Renal cortical epithelial cell (primary cell): ENCODE measurements at places on chromosomes 1 and 21.

- DNase-seq: peak; percentile 75
These were observed 4.6 kb downstream of the SH3BP5L start for GRCh38 chr1:248821101-248821500.

DNA sequence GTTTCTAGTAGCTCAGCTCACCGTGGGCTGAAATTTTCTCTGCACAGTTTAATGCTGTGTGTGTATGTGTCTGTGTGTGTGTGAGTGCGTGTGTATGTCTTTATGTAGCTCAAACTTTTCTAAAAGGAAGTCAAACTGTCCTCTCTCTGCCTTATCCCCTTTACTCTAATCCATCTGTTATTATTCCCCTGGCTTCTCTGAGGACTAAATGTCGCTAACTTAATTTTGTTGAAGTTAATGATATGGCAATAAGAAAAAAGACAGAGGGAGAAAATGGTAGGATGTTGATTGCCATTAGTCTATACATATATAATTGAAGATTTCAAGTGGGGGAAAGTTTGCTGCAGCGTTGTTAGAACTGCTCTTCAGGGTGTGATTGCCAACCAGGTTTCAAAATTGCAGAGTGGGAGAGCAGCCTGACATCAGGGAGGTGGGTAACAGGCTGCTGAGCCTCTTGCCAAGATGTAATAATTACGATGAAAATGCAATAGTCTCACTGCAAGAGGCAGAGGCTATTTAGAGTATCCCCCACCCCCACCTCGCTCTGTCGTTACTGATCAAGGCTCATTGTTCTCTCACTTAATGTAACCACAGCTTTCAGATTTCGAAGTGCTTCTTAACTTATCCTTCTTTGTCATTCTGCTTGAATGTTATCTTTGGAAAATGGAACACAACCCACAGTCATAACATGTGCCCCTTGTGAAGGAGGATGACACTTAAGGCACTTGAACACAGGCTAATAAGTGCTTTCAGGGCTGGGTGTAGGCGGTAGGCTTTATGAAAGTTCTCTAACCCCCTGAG lies 559.0 kb upstream of the PLXNA2 start:
- DNase-seq: no peak

- DNase-seq: no peak
These were observed 39.6 kb downstream of the ALG6 start for GRCh38 chr1:63407002-63407401.

GRCh38 chr1:32394890-32395432 lies 720 bp upstream of the BSDC1 start:
- no peak for DNase-seq

GRCh38 chr1:19315378-19316198 lies 3.5 kb downstream of the SLC66A1 start:
- peak; percentile 35 for DNase-seq

GRCh38 chr1:244414543-244414942 lies 37.2 kb downstream of the ADSS2 start:
- DNase-seq: peak; percentile 68

DNA sequence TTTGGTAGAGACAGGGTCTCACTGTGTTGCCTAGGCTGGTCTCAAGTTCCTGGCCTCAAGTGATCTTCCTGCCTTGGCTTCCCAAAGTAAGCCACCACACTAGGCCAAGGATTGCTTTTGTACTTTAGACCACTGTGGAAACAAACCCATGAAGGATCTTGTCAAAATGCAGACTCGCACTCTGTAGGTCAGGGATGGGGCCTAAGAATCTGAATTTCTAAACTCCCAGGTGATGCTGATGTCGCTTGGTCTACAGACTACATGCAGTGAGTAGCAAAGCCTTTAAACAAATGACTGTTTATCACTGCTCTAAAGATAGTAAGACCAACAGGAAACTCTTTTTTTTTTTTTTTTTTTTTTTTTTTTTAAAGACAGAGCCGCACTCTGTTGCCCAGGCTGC lies 54.1 kb upstream of the MUTYH start:
- DNase-seq: no peak

DNA sequence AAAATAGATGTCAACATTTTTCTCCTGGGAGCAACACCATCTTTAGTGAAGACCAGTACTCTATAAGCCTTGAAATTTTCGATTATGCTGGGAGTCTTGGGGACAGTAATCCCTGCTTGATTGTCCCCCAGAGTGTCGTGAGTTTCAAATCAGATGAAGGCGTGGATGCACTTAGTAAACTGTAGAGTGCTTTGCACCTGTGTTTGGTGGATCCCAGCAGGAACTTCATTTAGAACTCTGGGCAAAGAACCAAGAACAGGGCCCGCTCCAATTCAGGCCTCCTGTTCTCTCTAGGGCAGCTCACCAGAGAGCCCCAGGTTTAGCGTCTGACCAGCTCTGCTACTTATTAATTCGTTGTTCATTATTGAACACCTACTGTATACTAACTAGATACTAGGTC lies 1.5 kb downstream of the GPX7 start:
- no peak for DNase-seq
